Activated T-helper 17 cell treated with anti-CD3 and anti-CD28 coated beads, Interleukin-2, amount 50 U/mL, for 72 hours (primary cell): ENCODE measurements at places on chromosomes 7 and 10. TPM values are rescaled to one million over a fixed set of nuclear protein-coding genes. Genes with fewer than 3 reads are reported as not detected.

The AKR1C1 gene
- total RNA-seq: 0.71 TPM

The GRID1 gene
- not detected for total RNA-seq

The RADIL gene
- 0.56 TPM for total RNA-seq

The UTF1 gene
- total RNA-seq: not detected

The CCDC201 gene
- total RNA-seq: not detected
